Memory B cell (primary cell): ENCODE measurements at places on chromosomes 13 and 19.

DNA sequence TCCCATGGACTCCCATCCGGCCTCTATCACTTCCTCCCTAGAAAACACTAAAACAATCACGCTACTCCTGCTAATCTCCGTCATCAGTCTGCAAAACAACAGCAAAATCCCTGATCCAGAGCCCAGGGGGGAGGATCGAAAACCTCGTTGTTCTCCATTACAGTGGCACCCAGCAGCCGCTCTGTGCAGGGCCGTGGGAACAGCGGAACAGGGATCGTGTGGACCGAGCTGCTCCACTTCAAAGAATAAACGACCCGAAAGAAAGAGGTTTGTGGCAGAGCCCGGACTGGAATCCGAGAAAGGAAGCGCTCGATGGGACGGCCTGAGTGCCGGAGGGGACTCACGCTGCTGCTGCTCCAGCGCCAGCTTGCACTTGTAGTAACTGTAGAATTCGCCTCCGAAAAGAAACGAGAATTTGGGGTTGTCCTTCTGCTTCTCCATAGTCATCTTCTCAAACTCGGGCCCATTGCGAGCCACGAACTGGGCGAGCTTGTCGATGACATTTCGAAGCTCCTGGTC, 652 bp downstream of the CHERP start:
- DNase-seq = no peak

DNA sequence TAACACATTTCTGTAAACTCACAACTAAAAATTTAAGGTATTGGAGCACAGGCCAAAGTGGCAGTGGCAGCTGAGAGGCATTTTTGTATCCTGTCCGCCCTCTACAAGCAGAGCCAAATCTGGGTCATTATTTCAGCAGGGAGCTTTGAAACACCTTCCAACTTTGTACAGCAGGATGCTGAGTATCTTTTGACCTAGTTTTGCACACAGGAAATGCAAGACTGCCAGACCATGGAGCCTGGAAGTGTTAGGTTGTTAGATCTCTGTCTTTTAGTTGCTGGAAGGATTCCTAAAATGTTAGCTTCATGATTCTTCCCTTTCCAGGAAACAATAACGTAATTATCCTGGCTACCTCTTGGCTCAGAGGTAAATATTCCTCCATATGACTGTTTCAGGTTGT, 148.6 kb upstream of the ATXN8OS start:
- no peak for DNase-seq

GRCh38 chr13:73428137-73428536, 369.3 kb downstream of the KLF5 start:
- no peak for DNase-seq

- no peak for DNase-seq
Measured at GRCh38 chr13:73171271-73171682, 112.5 kb downstream of the KLF5 start.

DNA sequence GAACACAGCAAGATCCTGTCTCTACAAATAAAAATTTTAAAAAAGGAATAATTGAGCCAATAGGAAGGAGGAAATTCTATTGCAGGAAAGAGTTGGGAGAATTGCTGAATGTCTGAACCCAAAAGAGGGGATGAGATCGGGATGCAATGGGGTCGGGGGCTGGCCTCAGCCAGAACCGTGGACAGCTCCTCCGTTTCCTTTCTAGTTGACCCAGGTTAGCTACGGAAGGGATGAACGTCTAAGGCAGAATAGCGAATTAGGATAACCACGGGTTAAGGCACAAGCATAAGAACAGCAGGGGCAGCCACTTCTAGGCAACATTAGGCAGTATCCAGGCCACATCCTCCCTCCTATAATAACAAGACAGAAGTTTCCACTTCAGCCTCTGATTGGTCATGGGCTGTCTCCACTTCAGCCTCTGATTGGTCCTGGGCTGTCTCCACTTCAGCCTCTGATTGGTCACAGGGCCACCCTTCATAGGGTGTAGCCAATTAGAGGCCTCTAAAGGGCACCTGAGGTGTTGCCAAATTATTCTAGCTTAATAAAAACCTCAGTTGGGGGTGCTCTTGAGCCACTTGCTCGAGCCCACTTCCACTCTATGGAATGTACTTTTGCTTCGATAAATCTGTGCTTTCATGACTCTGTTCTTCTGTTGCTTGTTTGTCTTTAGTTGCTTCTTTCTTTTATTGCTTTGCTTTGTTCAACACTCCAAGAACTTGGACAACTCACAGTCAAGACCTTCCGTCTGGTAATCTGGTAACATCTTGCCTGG, 24.9 kb upstream of the TPM4 start:
- no peak for DNase-seq

DNA sequence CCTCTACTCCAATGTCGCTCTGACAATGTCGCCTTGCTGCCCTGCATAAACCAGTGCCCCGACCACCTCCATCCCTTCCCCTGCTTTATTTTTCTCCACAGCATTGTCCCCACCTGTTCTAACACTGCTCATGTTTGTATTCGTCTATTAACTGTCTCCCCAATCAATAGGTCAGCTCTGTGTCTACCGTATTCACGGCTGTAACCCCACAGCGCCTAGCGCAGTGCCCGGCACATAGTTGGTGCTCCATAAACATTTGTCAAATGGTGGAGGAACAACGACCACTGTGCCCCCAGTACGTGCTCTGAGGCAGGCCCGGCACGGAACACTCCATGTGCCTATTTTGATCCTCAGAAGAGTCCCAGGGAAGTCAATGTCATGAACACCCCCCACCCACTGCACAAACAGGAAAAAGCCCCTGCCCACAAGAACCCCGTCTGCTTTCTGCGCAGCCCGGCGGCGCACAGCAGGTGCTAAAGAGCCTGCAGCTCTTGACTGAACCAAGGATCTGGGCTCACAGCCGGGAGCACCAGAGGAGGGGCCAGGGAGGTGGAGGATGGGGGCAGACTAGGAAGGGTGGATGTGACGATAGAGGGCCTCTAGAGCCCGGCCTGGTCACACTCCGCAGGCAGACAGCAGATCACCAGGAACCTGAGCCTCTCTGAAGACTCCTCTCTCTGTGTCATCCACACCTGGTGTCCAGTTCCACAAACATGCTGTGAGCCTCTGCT, 1.8 kb upstream of the CEACAM16 start:
- DNase-seq = no peak

- peak; percentile 59 for DNase-seq
Measured at GRCh38 chr19:35869327-35870123, 1.2 kb downstream of the APLP1 start.

GRCh38 chr19:16571822-16572331, 338 bp downstream of the SLC35E1 start:
- no peak for DNase-seq

- no peak for DNase-seq
Measured at GRCh38 chr13:51405176-51405575, 47.7 kb downstream of the INTS6 start.

DNA sequence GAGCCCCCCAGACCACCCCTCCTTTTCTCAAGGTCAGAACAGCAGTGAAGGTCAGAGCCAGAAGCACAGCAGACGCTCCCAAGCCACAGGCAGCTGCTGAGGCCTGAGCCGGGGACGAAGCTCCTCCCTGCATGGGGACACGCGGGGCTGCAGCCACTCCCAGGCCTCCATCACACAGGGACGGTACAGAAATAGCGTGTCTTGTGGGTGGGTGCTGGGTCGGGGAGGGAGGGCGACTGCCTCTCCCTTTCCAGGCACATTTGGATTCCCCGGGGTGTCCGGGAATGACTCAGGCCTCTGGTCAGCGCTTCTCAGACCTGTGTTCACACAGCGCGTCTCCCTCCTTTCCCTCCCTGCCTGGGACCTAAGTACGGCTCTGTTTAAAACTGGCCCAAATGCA, 33.2 kb downstream of the RASA3 start:
- DNase-seq = no peak

- DNase-seq = no peak
Measured at GRCh38 chr13:38602266-38602665, 84.6 kb upstream of the FREM2 start.

- DNase-seq = peak; percentile 55
Measured at GRCh38 chr19:50050406-50051227, 24.8 kb downstream of the ZNF473 start.

GRCh38 chr13:29543230-29544215, 52.0 kb downstream of the SLC7A1 start:
- no peak for DNase-seq

GRCh38 chr13:42815681-42816080, 34.3 kb downstream of the FAM216B start:
- DNase-seq = no peak
